Activated effector memory CD4-positive, alpha-beta T cell treated with Interleukin-2 at 50 U/mL for 16 hours (primary cell): ENCODE measurements at places on chromosomes 6 and 20.
A peak's percentile ranks its signal among the peaks of the same experiment; 100 is the strongest.

GRCh38 chr6:33049323-33050013 is 24.0 kb downstream of the HLA-DPA1 start:
- DNase-seq = no peak

DNA sequence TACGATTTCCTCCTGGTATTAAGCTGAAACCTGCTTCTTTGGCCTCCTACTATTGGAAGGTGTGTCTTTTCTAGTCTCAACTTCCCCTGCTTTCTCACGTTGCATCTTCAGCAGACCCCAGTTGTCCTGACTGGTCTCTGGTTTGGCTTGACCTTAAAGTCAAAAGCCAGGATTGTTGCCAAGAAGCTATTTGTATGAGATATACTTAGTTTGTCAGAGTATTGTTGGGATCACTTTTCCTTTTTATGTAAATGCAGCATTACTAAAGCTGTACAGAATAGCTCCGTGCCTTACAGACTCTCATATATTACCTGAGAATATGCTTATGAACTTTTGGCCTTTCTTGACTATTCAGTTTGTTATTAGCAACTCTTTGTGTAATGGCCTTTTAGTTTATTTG is 61.1 kb downstream of the TSPYL4 start:
- no peak for DNase-seq

- DNase-seq = no peak
These were observed 34.4 kb upstream of the PREP start for GRCh38 chr6:105437236-105437635.

- no peak for DNase-seq
These were observed 226.4 kb upstream of the PLCB4 start for GRCh38 chr20:8842525-8842924.

GRCh38 chr6:18211338-18211737 is 53.0 kb downstream of the DEK start:
- no peak for DNase-seq

DNA sequence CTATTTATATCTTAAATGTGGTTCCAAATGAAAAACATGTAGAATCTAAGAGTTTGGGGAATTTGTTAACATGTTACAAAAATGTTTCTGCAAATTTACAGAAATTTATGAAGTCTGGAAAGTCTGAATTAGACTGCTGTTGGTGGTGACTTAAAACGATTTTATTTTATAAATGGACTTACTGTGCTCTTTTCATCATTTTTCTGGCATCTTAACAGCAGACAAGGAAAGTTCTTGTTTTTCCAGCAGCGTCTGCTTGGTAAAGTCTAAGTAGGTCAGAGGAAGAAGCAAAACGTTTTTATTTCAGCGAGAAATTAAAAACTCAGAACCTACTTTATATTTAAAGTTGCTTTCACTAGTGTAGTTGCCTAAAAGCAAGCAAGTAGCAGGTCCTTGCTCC is 48.6 kb upstream of the COL9A1 start:
- DNase-seq = no peak

- DNase-seq = peak; percentile 35
These were observed 14.5 kb downstream of the ADISSP start for GRCh38 chr20:3753098-3753497.

DNA sequence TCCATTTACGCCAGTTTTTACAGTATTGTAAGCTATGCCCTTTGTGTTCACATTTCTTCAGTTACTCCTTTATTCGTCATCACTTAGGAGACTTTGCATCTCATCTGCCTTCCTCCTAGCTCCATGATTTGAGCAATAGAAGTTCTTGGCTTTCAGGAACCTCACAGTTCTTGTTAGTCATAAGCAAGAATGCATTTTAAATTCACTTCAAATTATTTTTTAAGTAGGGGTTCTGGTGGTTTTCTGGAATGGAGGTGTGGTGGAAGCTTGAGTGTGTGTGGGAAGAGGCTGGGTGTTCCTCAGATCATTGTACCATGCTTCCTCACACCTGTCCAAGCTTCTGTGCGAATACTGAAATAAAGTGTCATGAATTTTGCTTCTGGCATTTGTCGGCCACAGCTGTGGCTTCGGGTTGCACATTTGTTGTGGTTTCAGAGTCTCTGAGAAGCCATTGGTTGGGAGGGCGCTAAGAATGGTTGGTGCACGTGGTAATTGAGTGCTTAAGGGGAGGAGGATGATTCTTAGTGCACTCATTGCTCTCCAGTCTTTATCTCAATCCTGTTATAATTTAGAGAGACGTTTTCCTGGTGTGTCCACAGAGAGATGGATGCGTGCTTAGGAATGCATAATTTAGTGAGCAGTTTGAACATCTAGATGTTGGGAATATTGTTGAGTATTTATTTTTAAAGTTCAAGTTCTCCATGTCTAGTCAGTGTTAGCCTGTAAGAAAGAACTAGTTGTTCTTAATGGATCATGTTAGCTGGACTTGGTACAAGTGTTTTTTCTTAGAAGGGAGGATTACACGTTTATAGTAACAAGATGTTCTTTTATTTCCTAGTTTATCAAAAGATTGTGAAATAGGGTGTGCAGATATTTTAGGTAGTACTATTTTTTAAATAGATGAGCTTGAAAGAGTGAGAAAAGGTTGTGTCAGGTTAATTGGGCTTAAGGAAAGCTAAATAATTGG is 31.9 kb downstream of the FOXO3 start:
- peak; percentile 30 for DNase-seq

DNA sequence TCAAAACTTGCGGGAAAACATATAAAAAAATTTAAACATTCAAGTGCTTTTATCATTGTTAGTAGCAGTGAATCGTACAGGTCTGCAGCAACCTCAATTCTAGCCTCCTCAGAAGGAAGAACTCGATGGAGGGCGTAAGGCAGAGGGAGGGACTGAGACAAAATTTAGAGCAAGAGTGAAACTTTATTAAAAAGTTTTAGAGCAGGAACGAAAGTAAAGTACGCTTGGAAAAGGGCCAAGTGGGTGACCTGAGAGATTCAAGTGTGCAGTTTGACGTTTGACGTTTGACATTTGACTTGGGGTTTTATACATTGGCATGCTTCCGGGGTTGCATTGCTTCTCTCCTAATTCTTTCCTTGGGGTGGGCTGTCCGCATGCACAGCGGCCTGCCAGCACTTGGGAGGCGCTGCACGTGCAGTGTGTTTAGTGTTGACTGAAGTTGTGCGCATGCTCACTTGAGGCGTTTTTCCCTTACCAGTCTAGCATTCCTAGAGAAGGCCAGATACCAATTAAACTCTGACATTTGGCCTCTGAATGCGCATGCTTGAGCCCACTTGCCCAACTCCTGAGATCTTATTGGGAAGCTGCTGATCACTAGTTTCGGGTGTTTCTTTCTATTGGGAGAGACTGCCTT is 82.6 kb downstream of the TBX18 start:
- no peak for DNase-seq
